NCI-H187 treated with DMSO at 0.1 percent for 48 hours (cell line): ENCODE measurements at places on chromosomes 5 and 9.

- peak; percentile 18 for DNase-seq
These were observed 99.2 kb upstream of the IQGAP2 start for GRCh38 chr5:76303921-76304320.

DNA sequence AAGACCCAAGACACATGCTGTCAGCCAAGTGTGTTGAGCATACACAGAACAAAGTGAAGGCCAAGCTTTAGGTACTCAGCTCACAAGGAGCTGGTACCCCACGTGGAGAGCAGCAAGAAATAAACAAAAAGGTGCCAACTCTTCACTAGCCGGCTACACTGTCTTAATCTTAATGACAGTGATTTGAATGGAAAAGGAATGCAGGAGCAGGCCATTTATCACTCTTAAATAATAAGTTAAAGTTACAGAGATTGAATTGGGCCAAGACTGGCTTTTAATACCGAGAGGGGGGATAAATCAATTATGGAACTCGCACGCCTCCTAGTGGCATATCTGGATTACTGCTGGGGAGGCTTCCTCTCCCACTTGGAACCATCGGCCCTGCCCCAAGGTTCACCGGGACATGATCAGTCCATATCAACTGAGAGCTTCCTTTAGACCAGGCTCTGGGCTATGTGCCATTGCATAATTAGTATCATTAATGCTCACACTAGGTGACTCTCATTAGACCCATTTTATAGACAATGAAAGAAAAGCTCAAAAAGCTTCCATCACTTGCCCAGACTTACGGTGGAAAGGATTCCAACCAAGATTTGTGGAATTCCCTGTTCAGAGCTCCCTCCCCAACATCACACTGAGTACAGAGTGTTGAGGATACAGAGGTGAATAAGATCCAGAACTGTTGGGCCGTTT is 94.0 kb downstream of the ACTL7B start:
- DNase-seq = no peak

DNA sequence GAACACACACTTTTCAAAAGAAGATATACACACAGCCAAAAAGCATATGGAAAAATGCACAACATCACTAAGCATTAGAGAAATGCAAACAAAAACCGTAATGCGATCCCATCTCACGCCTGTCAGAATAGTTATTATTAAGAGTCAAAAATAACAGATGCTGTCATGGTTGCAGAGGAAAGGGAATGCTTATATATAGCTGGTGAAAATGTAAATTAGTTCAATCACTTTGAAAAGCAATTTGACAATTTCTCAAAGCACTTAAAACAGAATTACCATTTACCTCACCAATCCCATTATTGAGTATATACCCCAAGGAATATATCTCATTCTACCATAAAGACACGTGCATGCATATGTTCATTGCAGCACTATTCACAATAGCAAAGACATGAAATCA is 126.8 kb upstream of the MRPS30 start:
- no peak for DNase-seq

GRCh38 chr5:131252824-131253171 is 11.1 kb upstream of the CDC42SE2 start:
- no peak for DNase-seq
